ENCODE measurements at places on chromosomes 2 and 18. TPM values are rescaled to one million over a fixed set of nuclear protein-coding genes. Genes with fewer than 3 reads are reported as not detected.

GRCh38 chr2:159982270-159982669 is 80.1 kb downstream of the PLA2R1 start:
- DNase-seq: peak; percentile 92

GRCh38 chr2:232351686-232352510 is 26.7 kb upstream of the ALPP start:
- DNase-seq: no peak

- DNase-seq: no peak
Observed at GRCh38 chr18:67363694-67364093, 152.8 kb downstream of the DSEL start.

SP140 gene
- total RNA-seq: 14.1 TPM

- no peak for DNase-seq
Observed at GRCh38 chr2:179005976-179006375, 44.0 kb downstream of the CCDC141 start.

DNA sequence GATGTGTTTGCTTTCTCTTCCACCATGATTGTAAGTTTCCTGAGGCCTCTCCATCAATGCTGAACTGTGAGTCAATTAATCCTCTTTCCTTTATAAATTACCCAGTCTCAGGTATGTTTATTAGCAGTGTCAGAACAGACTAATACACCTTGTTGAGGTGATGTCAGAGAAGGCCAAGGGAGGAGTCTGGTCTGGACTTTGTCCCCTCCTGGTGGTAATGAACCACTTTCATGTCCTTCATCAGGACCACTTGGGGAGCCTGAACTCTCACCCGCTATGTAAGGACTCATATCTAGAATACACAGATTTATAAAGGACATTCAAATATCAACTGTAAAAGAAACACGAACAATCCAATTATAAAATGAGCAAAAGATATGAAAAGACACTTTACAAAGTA is 2.9 kb upstream of the CTAGE1 start:
- DNase-seq: no peak

DNA sequence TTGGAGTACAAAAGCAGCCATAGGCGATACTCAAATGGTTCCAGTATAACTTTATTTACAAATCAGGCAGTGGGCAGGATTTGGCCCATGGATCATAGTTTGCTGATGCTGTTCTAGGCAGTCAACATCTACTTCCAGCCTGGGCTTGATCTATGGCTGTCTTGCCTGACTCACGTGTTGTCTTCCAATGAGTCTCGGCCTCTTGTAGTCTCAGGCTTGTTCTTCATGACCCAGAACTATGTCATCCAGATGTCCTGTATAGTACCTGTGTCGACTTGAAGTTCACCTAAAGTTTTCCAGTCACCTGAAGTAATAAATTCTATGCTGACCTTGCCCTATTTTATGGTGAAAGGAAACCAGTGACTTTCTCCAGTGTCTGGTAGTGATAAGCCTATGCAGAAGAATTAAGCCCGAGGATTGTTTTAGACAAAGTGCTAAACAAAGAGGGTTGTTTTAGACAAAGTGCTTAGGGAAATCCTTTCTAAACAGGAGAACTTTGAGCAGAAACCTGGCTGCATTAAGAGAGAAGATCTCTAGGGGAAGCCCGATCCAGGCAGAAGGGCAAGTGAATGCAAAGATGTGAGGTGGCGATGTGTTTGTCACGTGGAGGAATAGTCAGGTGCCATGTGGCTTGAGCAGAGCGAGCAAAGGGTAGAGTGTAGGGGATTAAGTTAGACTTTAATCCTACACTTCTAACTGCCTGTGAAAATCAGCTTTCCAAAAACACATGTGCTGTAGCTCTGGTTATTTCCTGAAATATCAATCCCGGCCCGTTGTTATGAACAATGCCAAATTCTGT is 8.5 kb upstream of the THNSL2 start:
- no peak for DNase-seq

DNA sequence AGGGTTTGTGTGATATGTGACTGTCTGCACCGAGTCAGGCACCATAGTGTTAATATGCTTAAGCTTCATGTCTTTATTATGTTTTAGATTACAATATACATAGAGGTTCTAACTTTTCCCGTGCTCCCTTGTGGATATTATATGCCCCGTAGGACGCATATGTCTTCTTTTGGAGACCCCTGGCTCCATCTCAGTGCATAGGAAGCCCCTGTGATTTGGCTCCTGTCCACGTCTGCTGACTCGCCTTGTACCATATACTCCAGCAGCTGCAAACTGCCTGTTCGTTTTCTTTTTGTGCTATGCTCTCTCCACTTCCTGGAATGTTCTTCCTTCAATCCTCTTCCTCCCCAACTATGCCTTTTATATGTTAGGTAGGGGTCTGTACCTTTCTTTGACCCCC is 110.9 kb downstream of the PTRHD1 start:
- DNase-seq: no peak

- DNase-seq: no peak
Observed at GRCh38 chr2:145302886-145303285, 783.0 kb upstream of the ZEB2 start.

- peak; percentile 83 for DNase-seq
Observed at GRCh38 chr2:205682239-205682970, at the start of gene NRP2. Gene NRP2, plus strand, starts transcription at chr2:205682501. Its CDS starts 790 bp downstream, at chr2:205683291.

PNPT1 gene
- 57.1 TPM for total RNA-seq

- no peak for DNase-seq
Observed at GRCh38 chr2:36140391-36140790, 215.2 kb upstream of the CRIM1 start.

DNA sequence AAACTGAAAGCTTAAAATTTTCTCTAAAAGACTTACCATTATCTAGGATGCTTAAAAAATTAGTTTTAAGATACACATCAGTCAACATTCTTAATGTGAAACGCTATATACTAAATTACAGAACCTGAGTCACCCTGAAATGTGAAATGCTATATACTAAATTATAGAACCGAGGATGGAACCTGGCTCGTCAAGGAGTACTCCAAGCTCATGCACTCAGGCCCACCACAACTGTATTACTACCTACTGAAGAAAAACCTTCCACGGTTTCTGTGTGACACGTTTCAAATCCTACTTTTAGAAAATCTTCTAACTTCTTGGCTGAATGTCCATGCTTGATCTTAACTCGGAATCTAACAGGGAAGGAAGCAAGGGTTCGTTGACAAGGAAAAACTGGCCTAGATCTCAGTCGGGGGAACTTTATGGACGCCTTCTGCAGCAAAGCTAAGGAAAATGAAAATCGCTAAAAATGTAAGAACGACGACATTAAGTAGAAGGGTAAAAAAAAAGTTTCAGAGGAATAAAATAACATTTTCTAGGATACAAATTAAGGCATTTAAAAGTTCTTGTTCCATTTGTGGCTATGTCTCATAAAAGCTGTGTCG is 1.4 kb downstream of the PRKD3 start:
- DNase-seq: no peak

DNA sequence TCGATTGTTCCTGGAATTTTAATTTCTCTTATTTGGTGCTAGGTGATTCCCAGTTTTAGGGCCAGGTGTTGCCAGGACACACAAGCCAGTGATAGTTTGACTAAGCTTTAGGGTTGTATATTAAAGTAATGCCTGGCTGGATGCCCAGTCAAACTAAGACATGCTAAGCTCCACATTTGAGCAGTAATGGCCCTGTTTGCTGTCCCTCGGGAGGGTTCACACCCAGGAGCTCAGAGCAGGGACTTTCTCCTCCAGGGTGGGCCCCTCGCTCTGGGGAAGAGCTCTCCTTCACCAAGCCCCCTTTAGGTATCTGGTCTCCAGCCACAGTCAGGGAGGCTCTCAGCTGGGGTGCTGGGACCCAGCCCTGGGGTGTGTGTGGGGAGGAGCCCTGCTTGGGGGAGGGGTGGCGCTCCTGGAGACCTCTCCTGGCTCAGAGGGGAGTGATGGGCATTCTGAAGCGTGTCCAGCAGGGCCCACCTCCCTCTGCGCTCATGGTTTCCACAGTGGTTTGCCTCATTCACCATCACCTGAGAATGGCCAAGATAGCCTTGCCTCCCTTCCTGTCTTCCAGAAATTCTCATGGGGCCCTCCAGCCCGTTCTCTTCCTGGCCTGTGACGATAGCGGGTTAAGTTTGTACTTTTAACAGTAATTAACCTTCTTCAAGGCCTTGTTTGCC is 31.7 kb downstream of the INPP4A start:
- no peak for DNase-seq

DNA sequence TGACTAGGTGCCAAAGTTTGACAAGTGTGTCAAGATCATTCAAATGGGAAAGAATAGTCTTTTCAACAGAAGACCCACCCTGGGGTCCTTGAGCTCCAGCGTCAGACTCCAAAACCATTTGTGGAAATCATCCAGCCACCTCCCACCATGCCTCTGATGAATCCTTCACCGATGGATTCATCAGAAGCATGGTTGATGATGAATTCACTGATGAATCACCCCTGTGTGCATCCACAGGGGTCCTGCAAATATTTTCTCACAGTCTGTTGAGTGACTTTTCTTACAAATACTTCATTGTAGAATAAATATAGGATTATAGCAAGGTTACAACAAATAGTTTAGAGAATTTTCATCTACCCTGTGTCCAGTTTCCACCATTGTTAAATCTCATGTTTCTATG is 4.3 kb downstream of the UGT1A9 start:
- no peak for DNase-seq

DNA sequence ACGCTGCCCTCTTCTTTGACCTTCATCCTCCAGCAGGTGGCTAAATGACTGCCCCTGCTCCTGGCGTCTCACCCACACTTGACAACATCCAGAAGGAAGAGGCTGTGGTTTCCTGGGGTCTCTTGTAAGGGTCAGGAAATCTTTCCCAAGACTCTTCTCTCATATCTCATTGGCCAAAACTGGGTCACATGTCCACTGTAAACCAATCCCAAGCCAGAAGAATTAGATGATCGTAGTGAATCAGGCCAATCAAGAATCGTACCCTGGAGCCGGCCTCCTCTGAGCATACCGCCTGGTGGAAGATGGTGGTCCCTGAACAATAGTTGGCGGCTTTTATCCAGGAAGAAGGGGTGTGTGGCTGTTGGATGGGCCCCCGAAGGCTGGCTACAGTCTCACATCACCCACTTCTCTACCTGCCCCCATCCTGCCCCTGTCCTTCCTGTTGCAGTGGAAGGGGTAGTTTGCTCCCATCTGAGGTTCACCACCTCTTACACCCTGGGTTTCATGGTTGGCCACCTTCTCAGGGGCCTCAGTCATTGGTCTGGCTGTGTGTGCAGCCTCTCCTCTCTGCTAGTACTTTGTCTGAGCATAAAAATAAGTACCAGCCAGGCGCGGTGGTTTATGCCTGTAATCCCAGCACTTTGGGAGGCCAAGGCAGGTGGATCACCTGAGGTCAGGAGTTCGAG is 3.8 kb downstream of the SAG start:
- no peak for DNase-seq

DNA sequence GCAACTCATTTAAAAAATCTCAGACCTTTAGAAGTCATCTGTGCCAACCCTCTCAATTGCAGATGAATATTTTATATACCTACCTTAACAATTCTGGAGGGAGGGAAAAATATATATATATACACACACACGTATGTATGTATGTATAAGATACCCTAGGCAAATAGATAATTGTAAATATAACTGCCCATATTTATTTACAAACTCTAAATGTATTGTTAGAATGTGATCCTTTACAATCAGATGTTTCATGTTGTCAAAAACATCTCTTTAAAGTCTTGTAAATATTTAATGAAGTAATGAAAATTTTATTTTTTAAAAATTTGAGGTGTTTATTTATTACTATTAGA is 11.6 kb downstream of the ANKRD12 start:
- no peak for DNase-seq

- no peak for DNase-seq
Observed at GRCh38 chr2:25619185-25619584, 54.2 kb downstream of the DTNB start.

REG3A gene
- total RNA-seq: not detected

SKA1 gene
- 2.6 TPM for total RNA-seq

IL18R1 gene
- 2.4 TPM for total RNA-seq

DNA sequence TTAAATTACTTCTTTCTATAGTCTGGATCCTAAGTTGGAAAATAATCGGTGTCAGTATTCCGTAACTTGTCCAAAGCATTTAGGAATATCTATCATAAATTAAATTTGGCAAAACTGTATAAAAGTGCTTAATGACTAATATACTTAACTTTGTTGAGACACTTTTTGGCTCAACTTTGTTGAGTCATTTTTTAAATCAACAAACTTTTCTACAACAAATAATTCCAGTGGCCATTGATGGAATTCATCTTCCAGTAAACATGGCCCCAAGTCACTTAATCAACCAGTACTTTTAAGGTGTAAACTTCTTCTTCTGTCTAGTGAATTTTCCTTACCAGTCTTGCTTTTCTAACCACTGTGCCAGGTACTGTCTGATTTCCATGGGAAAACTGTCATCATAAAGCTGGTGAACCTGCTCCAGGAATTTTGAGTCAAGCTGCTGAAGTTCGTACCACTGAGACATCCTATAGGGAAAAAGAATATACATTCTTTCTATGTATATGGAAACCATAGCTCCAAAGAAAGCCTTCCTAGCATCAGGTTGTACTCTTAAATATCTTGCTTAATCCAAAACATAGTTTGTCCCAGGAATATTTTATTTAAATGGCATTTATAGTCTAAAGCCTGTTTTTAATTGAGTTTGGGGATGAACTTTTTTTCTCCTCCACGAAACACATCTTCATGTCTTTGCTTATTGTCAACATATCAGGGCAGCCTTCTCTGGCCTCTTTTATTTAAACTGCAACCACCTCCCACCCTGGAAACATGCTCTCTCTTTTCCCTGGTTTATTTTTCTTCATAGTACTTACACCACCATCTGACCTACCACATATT is 4.2 kb downstream of the STAT1 start:
- DNase-seq: peak; percentile 55

DNA sequence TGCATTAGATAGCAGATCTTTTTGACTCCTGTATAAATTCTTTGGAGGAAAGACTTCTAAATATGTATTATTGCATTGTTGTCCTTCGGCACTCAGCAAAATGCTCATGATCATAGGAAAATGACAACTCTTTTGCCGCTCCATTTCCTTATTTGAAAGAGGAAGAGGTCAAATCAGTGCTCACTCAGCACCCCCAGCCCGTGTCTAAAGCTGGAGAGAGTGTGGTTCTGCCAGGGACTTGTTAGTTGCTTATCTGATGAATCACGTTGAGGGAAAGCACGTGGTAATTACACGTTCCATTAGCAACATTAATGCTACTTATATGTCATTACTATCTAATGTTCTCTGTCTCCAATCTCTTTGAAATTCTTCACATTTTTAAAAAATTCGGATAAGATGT is 46.0 kb upstream of the MBP start:
- DNase-seq: peak; percentile 16

GRCh38 chr2:207086136-207086535 is 79.6 kb downstream of the KLF7 start:
- no peak for DNase-seq

DNA sequence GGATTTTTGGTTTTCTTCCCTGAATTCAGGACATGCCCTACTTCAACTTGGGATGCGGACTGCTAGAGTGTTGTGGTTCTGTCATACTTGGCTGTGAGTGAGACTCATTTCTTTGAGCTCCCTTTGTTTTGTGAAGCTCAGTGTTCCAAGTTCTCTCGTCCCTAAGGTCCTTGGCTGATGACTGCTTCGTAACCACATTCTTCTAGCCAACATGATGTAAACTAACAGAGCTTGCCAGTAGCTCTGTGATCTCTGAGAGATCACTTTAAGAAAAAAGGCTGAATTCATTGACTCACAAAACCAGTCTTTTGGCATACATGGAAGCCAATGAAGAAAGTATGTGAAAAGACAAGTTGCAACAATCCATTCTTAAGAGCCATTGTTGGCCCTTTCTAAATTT is 96.9 kb upstream of the MSTN start:
- peak; percentile 81 for DNase-seq

All from astrocyte (in vitro differentiated cells and primary cell).